ENCODE measurements at places on chromosomes 16 and 17. TPM values are rescaled to one million over a fixed set of nuclear protein-coding genes. Genes with fewer than 3 reads are reported as not detected.

The AGRP gene
- total RNA-seq: not detected

The CDT1 gene
- total RNA-seq: 2.5 TPM

The AIPL1 gene
- not detected for total RNA-seq

The ARHGAP44 gene
- total RNA-seq: 31.0 TPM

The MYCBPAP gene
- 2.2 TPM for total RNA-seq

The ASB16 gene
- total RNA-seq: not detected

The RPAIN gene
- 133 TPM for total RNA-seq

The SOX9 gene
- 27.9 TPM for total RNA-seq

The TBX2 gene
- total RNA-seq: 1.3 TPM

The METTL2A gene
- total RNA-seq: 30.7 TPM

The SMURF2 gene
- 87.6 TPM for total RNA-seq

The HAS3 gene
- 9.7 TPM for total RNA-seq

The SLC38A8 gene
- total RNA-seq: not detected

The IGFALS gene
- total RNA-seq: 0.31 TPM

The TUFM gene
- 54.5 TPM for total RNA-seq

Measured in parietal lobe (tissue), 2 donors.